ENCODE measurements at places on chromosomes 3 and 15.

GRCh38 chr3:29384640-29385039 lies 103.8 kb downstream of the RBMS3 start:
- DNase-seq, result no peak

- DNase-seq, result no peak
Measured at GRCh38 chr3:62027241-62027640, 346.1 kb downstream of the FEZF2 start.

DNA sequence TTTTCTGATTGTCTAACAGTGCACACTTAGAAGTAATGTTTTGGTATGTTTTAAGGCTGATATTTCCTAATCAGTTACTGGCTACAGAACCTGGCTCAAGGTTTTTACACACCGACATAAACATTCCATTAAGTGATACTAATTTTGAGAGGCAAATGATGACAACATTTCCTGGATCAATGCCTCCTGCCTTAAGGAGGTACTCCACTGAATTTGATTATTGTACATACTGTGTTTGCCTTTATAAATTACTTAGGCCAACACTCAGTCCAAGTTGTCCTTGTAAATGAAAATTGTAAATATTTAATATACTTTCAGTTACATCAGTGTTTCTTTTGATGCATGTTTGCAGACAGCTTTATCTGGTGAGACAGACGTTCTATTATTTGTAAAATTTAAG lies 24.2 kb upstream of the LXN start:
- no peak for DNase-seq

- no peak for DNase-seq
Measured at GRCh38 chr3:128895843-128896697, 16.6 kb downstream of the ACAD9 start.

Data from KBM-7 (cell line).